Stimulated activated CD4-positive, alpha-beta T cell treated with anti-CD3 and anti-CD28 coated beads, Interleukin-1b, Interleukin-23, amount 100 ng/mL, for 24 hours (primary cell): ENCODE measurements at places on chromosomes 1 and 21.

DNA sequence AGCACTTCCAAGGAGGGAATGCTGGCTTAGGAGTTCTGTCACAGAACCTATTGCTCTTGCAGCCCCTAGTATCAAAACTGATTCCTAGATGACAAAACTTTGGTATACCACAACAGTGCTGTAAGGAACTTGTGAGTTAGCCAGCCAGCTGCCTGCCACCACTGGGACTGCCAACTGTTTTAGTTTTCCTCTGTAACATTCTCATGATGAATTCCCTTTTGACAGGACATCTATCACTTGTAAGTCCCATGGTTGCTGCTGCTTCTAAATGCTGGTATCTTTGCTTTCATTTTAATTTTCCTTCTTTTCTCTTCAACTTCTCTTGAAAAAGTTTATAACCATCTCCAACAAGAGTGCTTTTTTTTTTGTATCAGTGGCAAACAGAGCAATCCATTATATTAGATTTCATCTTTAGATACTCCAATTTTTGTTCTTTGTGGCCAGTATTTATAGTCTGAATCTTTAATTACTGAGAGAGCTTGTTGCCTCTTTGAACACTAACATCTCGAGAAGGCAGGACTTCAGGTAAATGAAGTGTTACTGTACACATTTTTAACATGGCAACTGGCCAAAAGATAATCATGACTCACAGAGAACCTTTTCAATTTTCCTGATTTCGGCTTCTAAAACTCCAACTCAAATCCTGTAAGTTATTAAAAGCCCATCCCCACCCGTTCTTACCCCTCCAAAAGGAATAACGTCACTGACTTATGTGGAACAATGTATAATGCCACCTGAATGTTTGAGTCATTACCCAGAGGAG is 19.8 kb downstream of the DBT start:
- no peak for DNase-seq

DNA sequence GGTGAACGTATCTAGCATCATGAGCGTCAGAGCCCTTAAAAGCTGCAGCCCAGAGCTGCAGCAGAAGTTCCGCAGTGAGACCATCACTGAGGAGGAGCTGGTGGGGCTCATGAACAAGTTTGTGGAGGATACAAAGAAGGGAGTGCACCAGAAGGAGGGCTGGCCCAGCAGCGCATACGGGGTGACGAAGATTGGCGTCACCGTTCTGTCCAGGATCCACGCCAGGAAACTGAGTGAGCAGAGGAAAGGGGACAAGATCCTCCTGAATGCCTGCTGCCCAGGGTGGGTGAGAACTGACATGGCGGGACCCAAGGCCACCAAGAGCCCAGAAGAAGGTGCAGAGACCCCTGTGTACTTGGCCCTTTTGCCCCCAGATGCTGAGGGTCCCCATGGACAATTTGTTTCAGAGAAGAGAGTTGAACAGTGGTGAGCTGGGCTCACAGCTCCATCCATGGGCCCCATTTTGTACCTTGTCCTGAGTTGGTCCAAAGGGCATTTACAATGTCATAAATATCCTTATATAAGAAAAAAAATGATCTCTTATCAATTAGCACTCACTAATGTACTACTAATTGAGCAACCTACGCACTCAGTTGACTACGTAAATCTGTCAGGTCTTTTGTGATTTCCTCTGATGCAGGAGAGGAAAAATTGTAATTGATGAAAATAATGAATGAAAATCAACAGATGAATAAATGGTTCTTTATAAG is 2.8 kb downstream of the CBR1 start:
- no peak for DNase-seq

- DNase-seq: no peak
Observed at GRCh38 chr1:3795453-3796214, 664 bp downstream of the LRRC47 start.

DNA sequence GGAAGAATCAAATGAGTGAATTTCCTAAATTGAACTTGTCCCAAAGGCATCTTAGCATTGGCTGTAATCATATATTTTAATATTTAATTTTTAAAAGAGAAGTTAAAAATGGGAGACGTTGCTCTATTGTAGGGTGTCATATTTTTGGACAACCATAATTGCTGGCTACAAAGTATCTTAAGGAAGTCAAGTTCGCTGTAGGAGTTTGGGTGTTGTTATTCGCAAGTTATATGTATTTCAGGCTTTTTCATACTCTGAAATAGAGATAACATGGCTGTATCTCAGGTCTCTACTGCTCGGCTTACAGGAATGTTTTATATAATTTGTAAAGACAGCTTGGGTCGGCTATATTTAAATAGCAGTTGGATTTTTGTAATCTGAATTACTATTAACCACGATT is 852 bp downstream of the TMEM50A start:
- no peak for DNase-seq

- DNase-seq: no peak
Observed at GRCh38 chr1:55402142-55402541, 187.0 kb upstream of the USP24 start.

DNA sequence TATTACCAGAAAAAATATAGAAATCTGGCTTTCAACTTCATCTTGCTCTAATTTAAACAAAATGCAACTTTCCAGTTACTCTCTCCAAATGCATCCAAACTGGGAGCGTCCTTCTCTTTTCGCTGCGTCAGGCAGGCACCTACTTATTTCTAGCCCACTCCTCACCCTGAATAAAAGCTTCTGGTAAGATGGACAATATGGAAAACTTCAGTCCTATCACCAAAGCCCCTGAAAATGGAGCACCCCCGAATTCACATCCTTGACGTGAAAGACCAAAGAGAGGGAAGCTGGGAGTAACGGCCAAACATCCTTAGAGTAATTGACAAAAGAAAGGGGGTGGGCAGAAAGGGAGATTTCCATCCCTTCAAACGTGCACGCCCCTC is 5.5 kb upstream of the PROX1 start:
- DNase-seq: no peak

- no peak for DNase-seq
Observed at GRCh38 chr1:22959545-22960360, 12.9 kb downstream of the LACTBL1 start.

DNA sequence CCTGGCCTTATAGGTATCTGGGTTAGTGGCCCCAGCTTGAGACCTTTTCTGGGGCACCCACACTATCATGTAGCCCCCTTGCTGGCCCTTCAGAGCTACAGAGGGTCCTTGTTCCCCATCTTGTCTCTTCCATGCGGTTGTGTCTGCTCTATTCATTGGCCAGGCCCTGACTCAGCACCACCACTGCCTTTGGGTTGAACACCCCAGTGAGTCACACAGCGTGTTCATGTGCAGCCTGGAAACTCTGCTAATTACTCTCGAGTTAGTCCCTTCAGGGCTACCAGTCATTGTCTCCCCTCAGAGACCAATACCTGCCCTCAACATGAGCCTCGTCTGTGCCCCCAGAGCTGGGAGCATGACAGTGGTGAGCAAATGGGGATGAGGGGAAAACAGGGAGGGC is 28.2 kb upstream of the IKBKE start:
- no peak for DNase-seq

DNA sequence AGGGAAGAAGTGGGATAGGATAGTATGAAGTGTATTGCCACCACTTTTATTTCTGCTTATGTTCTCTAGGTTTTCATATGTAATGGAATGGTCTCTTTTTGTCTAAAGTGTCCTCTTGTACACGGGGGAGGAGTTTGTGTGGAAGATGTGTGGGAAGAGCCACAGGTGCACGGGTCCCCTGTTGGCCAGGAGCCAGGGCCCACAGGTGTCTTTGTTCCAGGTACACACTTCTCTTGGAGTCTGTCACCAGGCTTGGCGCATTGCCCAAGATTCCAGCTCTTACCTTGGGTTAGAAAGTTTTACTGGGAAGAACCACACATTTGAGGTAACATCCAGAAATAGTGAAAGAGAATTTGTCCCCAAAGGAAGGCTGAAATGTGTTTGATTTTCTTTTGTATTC is 10.5 kb downstream of the TENT5C start:
- DNase-seq: no peak

DNA sequence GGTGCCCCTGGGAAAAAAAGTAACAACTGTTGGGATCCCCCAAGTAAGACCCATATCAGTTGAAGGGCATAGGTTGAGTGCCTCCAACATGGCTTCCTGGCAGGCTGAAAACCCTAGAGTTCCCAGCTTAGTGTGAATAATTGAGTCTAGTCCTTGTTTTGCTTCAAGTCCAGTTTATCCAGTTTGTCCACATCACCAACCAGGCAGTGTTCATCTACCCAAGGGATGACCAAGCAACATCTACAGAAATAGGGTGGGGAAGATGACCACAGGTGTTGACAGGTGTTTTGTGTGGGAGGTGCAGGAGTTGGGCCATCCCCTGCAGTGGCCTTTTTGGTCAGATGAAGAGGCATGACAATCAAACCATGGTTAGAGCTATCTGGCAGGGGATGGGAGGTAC is 54.3 kb upstream of the ERO1B start:
- no peak for DNase-seq

- DNase-seq: no peak
Observed at GRCh38 chr21:15764878-15765277, 35.1 kb downstream of the USP25 start.

DNA sequence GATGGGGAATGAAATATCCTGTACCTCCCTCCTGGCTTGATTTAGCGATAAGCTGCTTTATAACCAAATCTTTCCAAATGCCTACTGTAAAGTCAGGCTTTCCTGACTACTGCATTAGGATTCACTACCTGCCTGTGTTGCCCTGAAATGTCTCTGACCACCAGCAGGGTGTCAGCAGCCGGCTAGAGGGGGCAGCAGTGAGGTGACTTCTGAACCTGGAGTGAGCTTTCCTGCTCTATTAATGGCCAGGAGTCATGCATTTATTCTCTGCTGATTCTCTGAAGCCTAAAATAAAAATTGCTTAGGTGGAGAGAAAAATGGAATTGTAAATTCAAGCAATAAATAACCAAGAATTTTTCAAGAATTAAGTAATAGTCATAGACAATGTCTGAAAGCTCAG is 2.5 kb downstream of the BACE2 start:
- no peak for DNase-seq

DNA sequence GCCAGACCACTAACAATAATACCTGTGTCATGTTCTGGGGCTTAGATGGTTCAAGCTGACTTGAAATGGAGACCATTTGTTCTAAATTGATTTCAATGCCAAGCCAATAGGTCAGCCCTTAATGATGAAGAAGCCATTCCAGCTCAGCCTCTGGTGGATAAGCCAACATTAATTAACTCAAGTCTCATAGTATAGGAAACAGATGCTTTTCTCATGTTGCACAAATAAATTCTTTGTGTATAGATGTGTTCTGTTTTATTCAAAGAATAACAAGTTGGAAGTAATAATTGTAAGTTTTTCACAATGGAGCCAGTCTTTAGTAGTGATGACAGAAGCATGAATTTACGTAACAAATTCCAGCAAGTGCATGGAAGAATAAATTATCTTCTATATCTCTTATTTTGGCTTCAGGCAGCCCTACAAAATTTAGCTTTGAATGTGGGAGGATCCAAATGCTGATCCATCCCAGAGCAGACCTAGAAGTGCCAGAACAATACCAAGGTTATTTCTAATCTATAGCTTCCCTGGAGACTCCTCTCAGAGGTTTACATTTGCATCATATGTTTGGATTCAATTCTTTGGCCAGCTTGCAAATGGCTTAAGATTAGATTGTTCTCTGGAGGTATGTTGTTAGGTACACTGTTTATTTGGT is 42.2 kb upstream of the C1orf105 start:
- DNase-seq: no peak

- DNase-seq: peak; percentile 21
Observed at GRCh38 chr1:230977761-230978490, 735 bp downstream of the TTC13 start.

GRCh38 chr1:7535934-7536878 is 234.9 kb upstream of the VAMP3 start:
- no peak for DNase-seq
